Right renal pelvis (tissue), 4 donors: ENCODE measurements at places on chromosomes 3 and 15.

DNA sequence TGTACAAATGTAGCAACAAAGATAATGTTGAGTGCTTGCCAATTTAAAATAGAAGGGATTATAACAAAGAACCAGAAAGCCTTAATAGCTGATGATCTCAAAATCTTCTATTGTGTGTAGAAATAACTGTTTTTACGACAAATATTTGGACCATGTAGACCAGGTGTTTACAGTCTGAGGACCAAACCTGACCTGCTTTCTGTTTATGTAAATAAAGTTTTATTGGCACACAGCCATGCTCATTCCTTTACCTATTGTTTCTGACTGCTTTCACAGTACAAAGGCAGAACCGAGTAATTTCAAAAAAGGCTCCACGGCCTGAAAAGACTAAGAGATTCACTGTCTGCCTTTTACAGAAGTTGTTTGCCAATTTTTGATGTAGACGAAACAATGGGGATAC lies 91.8 kb downstream of the GOLIM4 start:
- no peak for DNase-seq

- no peak for DNase-seq
These were observed 126.0 kb downstream of the ST8SIA2 start for GRCh38 chr15:92519709-92520108.

DNA sequence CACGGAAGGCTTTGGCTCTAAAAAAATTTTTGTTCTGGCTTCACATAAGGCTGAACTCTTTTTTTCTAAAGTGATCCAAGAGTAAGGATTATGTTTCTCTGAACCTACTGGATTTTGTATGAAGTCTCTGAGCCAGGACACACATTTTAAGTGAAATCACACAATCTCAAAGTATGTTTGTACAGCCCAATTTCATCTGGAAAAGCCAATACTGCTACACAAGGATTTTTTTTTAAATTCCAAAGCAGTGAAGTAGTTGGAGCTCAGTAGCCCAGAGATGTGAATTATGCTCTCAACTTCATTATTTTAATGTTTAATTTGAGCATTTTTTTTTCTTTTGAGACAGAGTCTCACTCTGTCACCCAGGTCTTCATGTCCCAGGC lies 243.9 kb downstream of the FAM43A start:
- DNase-seq = no peak

DNA sequence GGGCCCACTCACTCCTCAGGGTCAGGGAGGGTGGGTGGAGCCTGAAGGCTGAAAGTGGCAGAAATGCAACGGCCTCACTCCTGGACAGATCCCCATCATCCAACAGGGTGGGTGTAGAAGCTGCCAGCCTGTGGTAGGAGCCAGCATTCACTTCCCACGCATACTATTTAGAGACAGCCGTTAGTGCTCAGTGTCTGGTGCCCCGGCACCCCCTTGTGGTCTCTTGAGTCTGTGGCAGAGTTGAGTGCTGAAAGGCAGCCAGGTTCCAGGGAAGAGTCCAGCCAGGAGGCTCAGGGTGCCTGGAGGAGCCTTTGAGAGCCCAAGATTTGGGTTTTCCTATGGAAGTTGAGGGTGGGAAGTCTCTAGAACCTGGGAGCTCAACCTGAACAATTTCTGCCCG lies 2.1 kb upstream of the GNAT1 start:
- DNase-seq = no peak

DNA sequence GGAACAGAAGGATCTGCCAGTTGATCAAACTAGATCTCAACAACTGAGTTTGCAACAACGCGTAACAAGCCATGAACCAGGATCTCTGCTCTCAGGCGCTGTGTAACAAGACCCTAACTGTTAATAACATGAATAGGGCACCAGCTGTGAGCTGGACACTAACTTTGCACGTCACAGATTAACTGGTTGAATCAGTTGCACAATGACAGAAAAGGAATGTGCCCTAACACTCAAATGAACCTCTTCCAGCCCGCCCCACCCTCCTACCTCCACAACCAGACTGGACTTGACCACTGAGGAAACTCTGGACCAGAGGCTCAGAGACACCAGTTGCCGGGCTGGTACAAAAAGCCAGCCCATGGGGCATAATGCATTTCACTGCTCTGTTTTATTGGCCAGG lies 34.3 kb downstream of the MCF2L2 start:
- no peak for DNase-seq

DNA sequence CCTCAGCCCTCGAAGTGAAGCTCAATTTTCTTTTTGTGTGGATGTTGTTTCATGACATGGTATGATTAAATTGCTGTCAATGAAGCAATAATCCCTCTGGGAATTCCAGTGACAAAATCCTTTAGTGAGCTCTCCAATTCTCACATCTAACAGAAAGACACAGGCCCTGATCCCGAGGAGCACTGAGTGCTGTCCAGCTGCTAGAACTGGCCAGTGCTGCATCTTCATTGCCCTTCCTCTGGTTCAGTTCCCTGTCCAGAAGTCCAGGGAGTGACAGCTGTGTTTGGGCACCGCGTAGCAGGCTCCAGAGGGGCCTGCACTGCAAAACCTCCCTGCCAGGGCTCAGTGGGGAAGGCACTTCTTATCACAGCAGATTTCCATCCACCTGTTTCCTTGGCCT lies 516.8 kb upstream of the ATP11B start:
- no peak for DNase-seq

DNA sequence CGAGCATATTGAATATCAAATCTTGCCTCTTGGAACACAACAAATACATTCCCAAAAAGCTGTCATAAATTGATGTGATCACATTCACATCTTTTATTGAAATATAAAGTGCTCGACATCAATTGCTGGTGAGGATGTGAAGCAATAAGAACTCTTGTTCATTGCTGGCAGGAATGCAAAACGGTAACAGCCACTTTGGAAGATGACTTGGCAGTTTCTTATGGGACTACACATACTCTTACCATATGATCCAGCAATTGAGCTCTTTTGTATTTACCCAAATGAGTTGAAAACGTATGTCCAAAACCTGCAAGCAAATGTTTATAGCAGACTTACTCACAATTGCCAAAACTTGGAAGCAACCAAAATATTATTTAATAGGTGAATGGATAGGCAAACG lies 234.9 kb downstream of the CACNA2D3 start:
- no peak for DNase-seq

DNA sequence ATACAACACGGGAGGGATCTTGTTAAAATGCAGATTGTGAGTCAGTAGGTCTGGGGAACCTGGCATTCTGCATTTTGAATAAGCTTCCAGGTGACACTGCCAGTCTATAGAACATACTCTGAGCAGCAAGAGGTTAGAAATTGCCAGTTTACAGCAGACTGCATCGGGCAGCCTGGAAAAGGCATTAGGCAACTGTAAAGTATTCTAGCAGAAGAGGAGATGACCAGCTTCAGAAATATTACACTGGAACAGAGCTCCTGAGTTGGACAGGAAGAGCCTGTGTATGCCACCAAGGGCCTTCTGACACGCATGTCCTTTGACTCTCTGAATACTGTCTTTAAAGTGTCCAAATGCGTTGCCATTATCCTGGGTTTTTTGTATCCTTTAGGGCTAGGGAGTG lies 2.5 kb upstream of the ACAN start:
- no peak for DNase-seq

DNA sequence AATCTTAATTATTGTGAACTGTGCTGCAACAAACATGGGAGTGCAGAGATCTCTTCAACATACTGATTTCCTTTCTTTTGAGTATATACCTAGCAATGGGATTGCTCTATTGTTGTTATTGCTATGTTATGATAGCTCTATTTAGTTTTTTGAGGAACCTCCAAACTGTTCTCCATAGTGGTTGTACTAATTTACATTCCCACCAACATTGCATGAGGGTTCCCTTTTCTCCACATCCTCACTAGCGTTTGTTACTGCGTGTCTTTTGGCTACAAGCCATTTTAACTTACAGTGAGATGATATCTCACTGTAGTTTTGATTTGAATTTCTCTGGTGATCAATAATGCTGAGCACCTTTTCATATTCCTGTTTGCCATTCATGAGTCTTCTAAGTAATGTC lies 45.5 kb upstream of the TNFSF10 start:
- DNase-seq = no peak

DNA sequence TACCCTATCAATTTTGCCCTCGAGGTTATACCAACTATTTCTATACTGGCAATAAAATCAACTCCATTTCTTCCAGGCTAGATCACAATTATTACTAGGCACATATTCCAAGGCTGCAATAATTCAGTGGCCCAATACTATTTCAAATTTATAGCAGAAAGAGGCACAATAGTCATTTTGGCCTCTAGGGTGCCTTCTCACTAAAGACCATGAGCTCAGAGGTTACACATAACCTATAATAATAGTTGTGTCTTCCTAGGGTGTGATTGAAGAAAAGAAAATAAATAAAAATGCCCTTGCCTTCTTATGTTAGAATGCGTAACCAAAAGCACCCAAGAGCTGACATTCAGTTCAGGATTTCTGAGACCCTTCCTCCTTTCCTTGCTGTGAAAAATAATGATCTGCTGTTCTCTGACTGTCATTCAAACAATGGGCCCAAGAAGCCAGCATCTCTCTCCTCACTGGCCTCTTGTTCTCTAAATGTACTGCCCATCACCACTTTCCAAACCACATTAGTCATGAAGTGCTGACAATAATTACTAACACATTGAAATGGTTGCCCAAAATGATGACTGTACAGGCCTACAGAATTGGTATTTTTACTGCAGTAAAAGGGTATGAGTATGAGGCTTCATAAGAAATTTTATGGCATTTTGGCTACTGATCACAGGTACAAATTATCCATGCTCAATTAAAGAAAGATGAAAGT lies 244.8 kb downstream of the LRRN1 start:
- DNase-seq = no peak

DNA sequence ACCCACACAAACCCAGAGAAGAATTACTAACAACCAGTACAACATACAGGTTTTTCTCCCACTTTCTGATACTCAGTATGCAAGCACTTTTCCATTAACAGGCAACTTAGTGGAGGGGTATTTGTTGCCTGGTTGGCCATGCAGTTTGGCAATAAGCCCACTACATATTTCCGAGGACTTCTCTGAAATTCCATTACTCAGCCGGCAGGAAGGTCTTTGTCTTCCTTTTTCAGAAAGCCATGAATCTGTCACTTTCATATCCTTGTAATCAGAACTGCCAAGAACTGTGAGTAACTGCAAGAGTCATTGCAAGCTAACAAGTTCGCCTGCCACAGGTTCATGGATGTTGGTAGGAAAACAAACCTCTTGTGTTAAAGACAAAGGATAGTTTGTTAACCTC lies 422.3 kb upstream of the ROBO1 start:
- peak; percentile 10 for DNase-seq

- DNase-seq = no peak
These were observed 34.8 kb downstream of the GPR176 start for GRCh38 chr15:39885099-39885777.

DNA sequence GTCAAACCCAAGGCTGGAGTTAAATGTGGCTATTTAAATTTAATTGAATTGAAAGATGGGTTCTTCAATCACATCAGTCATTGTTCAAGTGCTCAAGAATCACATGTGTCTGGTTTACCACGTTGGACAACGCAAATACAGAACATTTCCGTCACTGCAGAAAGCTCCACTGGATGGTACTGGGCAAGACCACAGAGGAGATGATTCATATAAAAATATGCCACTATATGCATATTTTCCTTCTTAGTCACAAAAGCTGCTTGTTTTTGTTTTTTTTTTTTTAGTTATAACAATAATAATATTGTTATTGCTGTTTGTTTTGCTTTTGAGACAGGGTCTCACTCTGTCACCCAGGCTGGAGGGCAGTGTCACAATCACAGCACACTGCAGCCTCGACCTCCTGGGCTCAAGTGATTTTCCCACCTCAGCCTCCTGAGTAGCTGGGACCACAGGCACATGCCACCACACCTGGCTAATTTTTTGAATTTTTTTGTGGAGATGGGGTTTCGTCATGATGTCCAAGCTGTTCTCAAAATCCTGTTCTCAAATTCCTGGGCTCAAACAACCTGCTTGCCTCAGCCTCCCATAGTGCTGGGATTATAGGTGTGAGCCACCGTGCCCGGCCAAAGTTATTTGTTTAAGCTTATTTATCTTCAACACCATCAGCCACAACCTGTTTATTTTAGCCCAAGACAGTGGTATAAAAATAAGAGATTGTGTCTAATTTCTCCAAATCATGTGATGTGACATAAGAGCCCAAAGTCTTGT lies 19.4 kb downstream of the RTP3 start:
- no peak for DNase-seq

GRCh38 chr3:55647670-55648069 lies 160.6 kb upstream of the WNT5A start:
- DNase-seq = no peak

GRCh38 chr15:93019971-93020370 lies 69.0 kb downstream of the RGMA start:
- DNase-seq = no peak

DNA sequence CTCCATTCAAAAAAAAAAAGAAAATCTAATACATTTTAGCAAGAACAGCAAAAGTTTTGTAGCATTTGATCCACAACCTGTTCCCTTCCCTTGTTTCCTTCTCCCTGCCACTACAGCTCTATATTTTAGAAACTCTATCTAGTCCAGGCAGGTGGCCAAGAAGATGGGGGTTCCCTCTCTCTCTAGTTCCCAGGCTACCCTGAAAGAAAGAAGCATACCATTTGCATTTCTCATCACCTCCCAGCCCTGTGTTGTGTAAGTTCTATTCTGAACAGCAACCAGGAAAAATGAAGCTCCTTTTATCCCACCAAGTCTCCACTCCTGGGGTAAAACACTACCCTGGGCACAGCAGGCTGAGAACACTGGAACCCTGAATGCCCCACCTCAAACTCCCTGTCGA lies 100.0 kb downstream of the PCCB start:
- DNase-seq = no peak

- no peak for DNase-seq
These were observed 172.7 kb downstream of the ZBTB20 start for GRCh38 chr3:114974387-114974786.

- DNase-seq = no peak
These were observed 403.6 kb downstream of the TIGIT start for GRCh38 chr3:114697401-114697800.

- DNase-seq = no peak
These were observed 3.9 kb downstream of the CHST2 start for GRCh38 chr3:143123353-143123984.

- DNase-seq = no peak
These were observed 373.7 kb upstream of the NECTIN3 start for GRCh38 chr3:110697961-110698360.

DNA sequence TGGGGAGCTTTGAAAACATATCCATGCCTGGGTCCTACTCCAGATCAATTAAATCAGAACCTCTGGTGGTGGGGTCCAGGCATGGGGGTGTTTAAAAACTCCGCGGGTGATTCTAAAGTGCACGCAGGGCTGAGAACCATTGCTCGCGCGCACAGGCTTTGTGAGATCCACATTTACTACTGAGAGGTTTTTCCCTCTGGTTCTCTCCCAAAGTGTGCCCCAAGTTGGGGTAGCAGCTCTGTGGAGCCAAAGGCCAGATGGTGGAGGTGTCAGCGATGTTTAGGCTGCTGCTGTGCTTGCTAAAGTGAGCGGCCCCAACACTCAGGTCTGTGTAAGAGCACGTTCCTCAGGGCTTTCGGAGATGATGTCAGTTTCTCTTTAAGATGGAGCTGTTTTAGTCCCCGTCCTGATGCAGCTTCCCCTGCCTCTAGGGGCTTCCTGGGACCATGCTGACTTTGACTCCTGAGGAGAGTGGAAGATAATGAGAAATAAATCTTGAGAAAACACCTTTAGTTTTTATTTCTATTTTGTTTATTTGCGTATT lies 13.4 kb upstream of the MAGEF1 start:
- no peak for DNase-seq
